Right lung (tissue), 10 donors: ENCODE measurements at places on chromosomes 1 and 21.

DNA sequence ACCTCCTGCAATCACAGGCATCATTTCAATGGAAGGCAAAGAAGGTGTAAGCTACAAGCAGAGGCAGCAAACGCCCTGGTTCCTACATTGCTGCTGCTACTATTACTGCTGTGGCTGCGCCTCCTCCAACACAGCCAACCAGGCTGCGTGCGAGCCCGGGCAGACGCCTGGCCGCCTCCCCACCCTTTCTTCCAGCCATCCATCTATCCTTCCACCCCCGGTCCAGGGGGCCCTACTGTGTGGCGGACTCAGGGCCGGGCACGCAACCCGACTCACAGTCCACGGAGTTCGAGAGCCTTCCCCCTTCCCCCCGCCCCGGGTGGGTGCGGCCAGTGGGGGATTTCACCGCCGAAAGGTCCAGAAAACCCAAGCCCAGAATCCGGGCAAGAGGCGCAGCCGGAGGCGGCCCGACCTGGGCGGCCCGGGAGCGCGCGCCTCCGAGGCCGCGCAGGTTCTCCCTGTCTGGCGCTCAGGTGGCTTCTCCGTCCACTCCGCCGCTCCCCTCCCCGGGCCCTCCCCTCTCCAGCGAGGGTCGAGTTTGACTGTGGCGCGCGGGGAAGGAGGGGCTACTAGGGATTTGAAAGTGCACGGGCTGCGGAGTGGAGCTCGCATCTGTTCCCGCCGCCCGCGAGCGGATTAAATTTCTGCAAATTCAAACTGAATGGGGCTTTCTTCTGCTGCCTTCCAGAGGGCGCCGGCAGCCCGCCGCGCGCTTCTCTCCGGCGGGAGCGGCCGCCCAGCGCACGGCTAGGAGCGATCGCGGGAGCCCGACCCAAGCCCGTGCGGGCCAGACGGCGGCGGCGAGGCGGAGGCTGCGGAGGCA lies at the start of gene HUNK:
TSS of gene HUNK (plus strand) at position 569 of the 823 bp plus-strand sequence. CDS start 655 bp downstream, outside the sequence.
- no peak for DNase-seq

GRCh38 chr1:119656410-119656955 lies 8.4 kb upstream of the ZNF697 start:
- no peak for DNase-seq

- DNase-seq = no peak
Measured at GRCh38 chr1:21860971-21861370, 48.9 kb downstream of the LDLRAD2 start.

DNA sequence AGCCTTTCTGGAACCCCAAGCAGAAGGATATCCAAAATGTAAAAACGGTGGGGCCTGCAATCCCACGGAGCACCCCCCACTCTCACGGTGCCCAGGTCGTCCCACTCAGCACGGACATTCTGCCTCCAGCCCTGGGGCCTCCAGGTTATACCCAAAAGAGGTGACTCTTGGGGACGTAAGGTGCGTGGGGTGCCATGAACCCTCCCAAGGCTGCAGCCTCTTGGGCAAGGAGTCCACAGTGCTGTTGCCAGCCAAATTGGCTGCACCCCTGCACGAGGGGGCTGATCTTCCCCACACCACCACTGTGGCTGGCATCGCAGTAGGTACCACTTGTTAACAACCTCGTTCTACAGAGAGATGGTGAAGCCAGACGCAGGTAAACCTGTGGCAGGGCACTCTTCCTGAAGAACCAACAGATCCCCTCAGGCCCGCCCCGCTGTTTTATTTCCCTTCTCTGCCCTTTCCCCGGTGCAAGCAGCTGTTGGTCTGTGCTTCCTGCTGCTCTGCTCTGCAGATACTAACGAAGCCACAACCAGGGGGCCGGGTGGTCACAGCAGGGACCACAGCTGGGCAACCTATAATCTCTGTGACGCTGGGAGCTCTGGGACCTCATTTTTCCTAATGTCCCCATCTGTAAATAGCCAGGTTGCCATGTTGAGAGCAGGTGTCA lies 8.7 kb downstream of the TFF3 start:
- DNase-seq = no peak

DNA sequence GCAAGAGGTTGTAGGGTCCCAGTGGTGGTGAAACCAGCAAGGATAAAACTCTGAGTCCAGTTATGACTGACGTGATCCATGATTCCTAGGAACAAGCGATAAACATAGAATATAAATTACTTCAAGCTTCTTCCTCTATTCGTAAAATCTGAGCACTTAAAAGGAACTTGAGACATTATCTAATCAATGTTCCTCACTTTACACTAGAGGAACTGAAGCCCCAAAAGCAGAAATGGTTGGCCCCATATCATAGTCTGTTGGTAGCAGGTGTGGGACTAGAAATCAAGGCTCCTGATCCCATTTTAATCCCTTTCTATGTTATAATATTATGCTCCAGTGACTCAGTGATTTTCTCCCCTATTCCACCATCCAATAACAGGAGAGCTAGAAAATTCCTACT lies 21.9 kb upstream of the MNDA start:
- DNase-seq = no peak

GRCh38 chr1:109821221-109821669 lies 57.5 kb upstream of the EPS8L3 start:
- no peak for DNase-seq

DNA sequence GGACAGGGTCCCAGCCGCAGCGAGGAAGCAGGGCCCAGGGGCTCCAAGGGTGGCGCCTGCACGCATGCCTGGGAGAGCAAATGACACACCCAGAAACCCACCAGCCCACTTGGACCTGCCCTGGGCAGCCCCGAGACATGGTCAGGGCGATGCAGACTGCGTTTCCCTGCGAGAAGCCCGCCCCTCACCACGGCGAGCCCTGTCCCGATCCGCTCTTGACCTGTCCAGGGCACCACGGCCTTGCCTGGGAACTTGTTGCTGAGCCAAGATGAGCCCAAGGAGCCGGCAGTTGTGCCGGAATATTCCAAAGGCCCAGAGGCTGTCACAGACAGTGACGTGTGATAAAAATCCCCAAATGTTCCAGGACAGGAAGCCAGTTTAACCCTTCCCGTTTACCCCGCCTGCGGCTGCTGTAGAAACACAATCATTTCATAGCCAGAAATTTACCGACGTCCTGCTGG lies 78.1 kb downstream of the SIK1 start:
- DNase-seq = no peak

GRCh38 chr1:248596615-248597014 lies 885 bp downstream of the OR2T10 start:
- DNase-seq = no peak

DNA sequence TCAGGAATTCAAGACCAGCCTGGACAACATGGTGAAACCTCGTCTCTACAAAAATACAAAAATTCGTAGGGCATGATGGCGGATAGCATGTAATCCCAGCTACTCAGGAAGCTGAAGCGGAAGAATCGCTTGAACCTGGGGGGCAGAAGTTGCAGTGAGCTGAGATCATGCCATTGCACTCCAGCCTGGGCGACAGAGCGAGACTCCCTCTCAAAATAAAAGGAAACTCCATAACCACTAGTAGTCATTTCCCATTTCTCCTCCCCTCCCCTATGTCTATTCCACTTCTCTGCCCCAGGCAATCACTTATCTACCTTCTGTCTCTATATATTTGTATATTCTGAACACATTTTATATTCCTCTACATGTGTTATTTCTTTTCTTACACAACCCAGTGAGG lies 4.0 kb upstream of the CEP350 start:
- DNase-seq = no peak

DNA sequence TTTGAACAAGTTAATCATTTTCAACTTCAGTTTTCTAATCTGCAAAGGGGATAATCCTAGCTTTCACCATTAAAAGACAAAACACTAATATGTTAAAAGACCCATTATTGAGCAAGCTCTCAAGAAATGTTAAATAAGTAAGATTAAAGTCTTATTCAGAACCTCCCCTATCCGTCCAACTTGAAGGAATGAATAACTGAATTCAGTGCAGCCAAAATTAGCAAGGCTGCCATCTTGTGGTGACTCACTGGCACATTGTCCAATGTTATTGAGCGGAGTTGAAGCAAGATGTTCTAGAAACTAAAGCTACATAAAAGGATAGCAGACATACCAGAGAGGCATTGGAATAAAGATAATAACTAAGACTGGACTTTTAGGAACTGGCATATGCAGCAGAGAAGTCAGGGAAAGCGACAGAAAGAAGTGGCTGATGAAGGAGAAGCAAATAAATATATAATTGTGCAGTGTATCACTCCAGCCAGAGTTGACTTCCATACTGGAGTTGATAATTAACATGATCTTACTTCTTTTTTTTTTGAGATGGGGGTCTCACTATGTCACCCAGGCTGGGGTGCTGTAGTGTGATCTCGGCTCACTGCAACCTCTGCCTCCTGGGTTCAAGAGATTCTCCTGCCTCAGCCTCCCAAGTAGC lies 8.2 kb upstream of the CAP1 start:
- peak; percentile 20 for DNase-seq

DNA sequence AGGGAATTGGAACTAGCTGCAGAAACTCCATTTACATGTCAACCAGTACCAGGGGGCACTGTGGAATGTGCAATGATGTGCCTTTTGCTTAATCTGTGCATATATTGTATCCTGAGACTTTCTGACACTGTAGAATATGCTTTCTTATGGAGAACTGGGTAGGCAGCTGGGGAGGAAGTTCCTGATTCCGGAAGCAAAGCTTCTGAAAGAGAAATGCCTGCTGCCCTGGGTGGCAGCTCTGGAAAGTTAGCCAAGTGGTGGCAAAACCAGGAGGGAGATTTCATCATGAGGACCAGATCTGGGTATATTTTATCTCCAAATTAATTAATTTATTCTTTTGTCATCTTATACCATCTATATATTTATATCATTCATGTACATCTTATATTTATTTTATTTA lies 116.7 kb downstream of the XCL2 start:
- no peak for DNase-seq

- no peak for DNase-seq
Measured at GRCh38 chr21:40647706-40648105, 199.3 kb downstream of the DSCAM start.

GRCh38 chr1:231214918-231215680 lies 25.9 kb upstream of the GNPAT start:
- DNase-seq = no peak

DNA sequence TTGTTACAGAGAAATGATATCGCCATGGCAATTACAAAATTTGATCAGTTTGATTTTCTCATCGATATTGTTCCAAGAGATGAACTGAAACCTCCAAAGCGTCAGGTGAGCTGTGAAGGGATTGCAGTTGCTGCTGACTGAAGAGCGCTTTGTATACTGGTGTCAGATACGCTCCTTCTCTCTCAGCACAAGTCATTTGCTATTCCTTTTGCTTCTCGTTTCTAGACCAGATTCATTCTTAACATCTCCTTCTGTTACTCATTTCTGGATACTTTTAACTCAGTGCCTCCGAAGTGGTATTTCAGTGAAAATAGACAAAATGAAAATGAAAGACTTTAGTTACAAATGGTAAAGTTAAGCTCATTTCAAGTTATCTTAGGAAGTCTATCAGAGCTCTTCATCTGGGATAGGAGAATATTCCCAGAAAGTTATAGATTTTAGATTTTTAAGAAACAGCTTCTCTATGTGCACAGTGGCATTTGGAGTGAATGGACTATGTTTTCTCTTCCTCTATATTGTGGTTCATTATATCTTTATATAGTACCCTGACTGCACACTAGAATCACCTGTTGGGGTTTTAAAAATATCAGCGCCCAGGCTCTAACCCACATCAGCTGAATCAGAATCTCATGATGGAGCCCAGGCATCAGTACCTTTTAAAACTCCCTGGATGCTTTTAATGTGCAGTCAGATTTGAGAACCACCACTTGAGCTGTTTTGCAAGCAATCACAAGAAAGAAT lies 30.3 kb upstream of the KCNQ4 start:
- no peak for DNase-seq

DNA sequence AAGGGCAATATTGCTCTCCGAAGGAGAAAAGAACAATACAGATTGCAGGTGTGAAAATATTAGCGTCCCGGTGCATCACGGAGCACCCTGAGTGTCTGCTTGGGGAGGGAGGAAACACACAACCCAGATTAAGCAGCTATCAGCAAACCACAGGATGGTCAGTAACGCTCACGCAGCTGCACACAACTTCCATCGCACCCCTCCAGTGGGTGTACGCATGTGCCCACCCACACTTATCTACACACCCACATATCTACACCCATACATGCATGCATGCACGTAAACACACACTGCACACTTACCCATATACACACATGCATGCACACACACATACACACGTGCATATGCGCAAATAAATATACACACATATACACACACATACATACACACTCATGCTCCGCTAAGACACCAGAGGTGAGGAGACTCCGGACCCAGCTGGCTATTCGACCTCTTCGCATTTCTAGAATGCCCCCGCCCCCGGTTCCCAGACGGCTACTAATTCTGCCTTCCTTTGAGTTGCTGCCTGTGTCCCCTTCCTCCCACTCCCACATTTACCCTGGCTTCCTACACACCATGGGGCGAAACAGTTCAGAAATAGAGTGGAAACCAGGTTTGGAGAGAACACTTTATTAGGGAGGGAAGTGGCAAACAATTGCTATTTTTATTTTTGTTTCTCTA lies 26.2 kb downstream of the ITPKB start:
- no peak for DNase-seq

GRCh38 chr1:113507552-113508214 lies 117.4 kb downstream of the MAGI3 start:
- DNase-seq = no peak

DNA sequence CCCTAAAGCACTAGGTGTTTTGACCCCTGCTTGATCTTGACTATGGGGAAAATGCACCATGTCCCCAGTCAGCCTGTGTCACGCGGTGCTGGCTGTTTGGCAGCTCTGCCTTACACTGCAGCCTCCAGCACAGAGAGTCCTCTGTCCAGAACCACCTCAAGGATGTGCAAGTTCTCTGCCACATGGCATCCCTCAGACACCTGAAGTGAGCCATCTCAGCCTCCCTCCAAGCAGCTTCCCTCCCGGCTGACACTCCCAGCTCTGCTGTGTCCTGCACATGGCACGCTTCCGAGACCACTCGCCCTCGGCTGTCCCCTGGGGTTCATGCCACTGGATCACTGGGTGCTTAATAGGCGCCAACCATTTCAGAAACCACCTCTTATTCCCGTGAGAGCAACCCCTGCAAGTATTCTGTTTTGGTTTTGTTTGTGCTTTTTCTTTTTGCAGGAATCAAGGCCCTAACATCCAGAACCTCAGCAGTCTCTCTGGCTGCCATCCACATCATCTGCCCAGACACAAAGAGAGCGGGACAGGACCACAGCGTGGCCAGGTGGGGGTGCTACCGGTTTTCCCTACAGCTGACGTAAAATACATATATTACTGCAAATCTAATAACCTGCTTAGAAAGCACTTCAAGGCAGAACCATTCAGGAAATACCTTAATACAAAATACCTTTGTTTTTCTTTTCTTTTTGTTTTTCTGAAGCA lies 45.7 kb downstream of the CAPZB start:
- DNase-seq = no peak

GRCh38 chr1:24413350-24414163 lies at the start of gene STPG1:
Gene STPG1 (minus strand): TSS chr1:24413782. CDS start chr1:24401388, 12,394 bp downstream.
- DNase-seq = peak; percentile 88

GRCh38 chr1:7430691-7431090 lies 340.4 kb upstream of the VAMP3 start:
- DNase-seq = no peak
